ENCODE measurements at places on chromosomes 2 and 18.

- DNase-seq: no peak
These were observed 300.0 kb upstream of the CHAC2 start for GRCh38 chr2:53467467-53468180.

- DNase-seq: no peak
These were observed 3.6 kb downstream of the ZAP70 start for GRCh38 chr2:97716695-97717612.

- no peak for DNase-seq
These were observed 1.8 kb downstream of the ZNF512 start for GRCh38 chr2:27584597-27584996.

GRCh38 chr2:211900000-211900399 lies 638.6 kb downstream of the ERBB4 start:
- no peak for DNase-seq

Data from CD4-positive, alpha-beta T cell treated with Interferon alpha-2 for 1 hour (primary cell).